ENCODE measurements at places on chromosomes 6 and 20. TPM values are rescaled to one million over a fixed set of nuclear protein-coding genes. Genes with fewer than 3 reads are reported as not detected.
A peak's percentile ranks its signal among the peaks of the same experiment; 100 is the strongest.

The TRAPPC3L gene
- not detected for total RNA-seq

The PSMG4 gene
- total RNA-seq = 21.4 TPM

The SLC44A4 gene
- not detected for total RNA-seq

The FKBP1C gene
- total RNA-seq = 0.34 TPM

The SIRPB1 gene
- under 0.01 TPM for total RNA-seq

The KCNG1 gene
- 0.65 TPM for total RNA-seq

The LY6G6F gene
- not detected for total RNA-seq

The SLC32A1 gene
- not detected for total RNA-seq

The CNR1 gene
- total RNA-seq = 7.1 TPM

GRCh38 chr6:107059606-107060005 is 31.6 kb downstream of the MTRES1 start:
- H3K4me3 ChIP-seq = no peak overlapping the region
- H3K4me1 ChIP-seq = peaks cover 3% of the 10 kb centered on the region
- DNase-seq = no peak
- H3K27ac ChIP-seq = no peak overlapping the region
- no peaks in the 10 kb centered on the region for H3K36me3 ChIP-seq

DNA sequence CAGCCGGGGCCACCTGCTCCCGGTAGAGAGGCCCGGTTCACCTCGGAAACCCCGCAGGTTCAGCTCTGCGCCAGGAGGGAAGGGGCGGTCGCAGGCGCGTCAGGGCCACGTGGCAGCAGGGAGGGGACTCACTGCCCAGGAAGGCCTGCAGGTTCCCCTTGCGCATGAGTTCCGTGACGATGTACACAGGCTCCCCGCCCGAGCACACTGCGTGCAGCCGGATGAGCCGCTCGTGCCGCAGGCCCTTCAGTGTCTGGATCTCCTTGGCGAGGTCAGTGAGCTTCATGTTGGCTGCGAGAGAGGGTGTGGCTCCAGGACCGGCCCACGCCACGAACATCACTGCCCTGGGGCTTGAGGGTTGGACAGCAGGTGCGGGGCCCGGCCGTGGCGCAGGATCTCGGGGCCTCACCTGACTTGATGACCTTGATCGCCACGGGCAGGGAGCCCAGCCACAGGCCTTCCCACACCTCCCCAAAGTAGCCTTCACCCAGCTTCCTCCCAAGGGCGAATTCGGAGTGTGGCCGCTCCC is 4.9 kb upstream of the PTK6 start:
- no peak overlapping the region for H3K4me3 ChIP-seq
- H3K27ac ChIP-seq = no peak overlapping the region
- H3K36me3 ChIP-seq = no peaks in the 10 kb centered on the region
- peaks cover 8% of the 10 kb centered on the region for H3K27me3 ChIP-seq

DNA sequence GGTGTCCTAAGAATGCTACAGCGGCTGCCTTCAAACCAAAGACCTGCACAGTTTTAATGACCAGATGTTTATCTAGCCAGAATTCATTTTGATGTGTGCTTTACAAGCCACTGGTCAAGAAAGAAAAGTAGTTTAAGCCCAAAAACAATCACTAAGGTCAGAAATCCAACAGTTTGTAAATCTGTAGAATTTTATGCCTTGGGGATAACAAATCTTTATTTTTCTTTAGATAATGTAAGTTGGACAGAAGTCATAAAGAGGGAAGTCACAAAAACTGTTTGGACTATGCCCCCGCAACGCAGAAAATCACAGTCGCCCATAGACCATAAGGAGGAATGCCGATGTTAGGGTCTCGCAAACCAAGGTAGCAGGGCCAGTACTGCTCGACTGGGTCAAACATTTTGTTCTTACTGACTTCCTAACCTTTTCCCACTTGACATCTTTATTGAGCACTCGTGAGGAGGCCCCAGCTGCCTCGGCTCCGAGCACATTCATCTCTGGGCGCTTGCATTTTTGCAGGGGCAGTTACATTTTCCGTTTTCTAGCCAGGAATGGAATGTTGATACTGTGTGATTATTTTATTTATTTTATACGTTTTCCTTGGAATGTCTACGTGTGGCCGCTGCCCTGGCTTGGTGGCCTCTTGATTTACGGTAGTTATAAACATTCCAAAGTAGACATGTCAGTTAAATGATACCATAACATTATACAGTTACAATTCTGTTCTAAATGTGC is 56.7 kb upstream of the APCDD1L start:
- peaks cover 28% of the 10 kb centered on the region for H3K4me1 ChIP-seq
- no peaks in the 10 kb centered on the region for H3K36me3 ChIP-seq
- peak overlapping the region; percentile 46 for H3K27ac ChIP-seq
- DNase-seq = no peak
- no peak overlapping the region for H3K4me3 ChIP-seq

- no peaks in the 10 kb centered on the region for H3K27me3 ChIP-seq
- no peaks in the 10 kb centered on the region for H3K36me3 ChIP-seq
- no peak overlapping the region for H3K4me3 ChIP-seq
- H3K4me1 ChIP-seq = peaks cover 18% of the 10 kb centered on the region
- no peak overlapping the region for H3K27ac ChIP-seq
Measured at GRCh38 chr6:168129292-168130167, 50.5 kb upstream of the FRMD1 start.

GRCh38 chr20:5945963-5946362 is 4.4 kb downstream of the TRMT6 start:
- no peak for DNase-seq
- no peak overlapping the region for H3K27ac ChIP-seq
- peaks cover 24% of the 10 kb centered on the region for H3K36me3 ChIP-seq
- peaks cover 13% of the 10 kb centered on the region for H3K4me1 ChIP-seq
- H3K27me3 ChIP-seq = no peaks in the 10 kb centered on the region

- no peaks in the 10 kb centered on the region for H3K36me3 ChIP-seq
- H3K27ac ChIP-seq = no peak overlapping the region
- peaks cover 2% of the 10 kb centered on the region for H3K4me1 ChIP-seq
Measured at GRCh38 chr6:72588155-72588554, 33.7 kb upstream of the KCNQ5 start.

DNA sequence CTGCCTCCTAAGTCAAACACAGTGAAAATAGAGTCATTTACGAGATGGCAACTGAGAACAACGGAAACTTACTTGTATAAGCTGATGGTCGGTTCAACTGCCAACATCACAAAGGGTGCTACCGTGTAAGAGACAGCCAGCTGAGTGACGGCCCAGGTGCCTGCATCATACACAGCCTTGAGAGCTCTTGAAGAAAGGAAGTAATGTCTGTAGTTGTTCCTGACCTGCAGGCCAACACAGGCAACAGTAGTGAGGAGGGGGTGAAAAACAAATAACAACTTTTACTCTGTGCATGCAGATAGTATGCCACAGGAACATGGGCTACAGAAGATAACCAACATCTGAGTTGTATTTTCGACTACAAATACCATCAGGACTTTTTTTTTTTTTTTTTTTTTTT is 102.7 kb downstream of the MBOAT1 start:
- H3K4me3 ChIP-seq = no peak overlapping the region
- no peak for DNase-seq
- H3K27ac ChIP-seq = no peak overlapping the region
- peaks cover 11% of the 10 kb centered on the region for H3K4me1 ChIP-seq

- H3K27ac ChIP-seq = no peak overlapping the region
- H3K27me3 ChIP-seq = peaks cover 5% of the 10 kb centered on the region
- H3K36me3 ChIP-seq = no peaks in the 10 kb centered on the region
- no peak overlapping the region for H3K4me3 ChIP-seq
- H3K4me1 ChIP-seq = peaks cover 5% of the 10 kb centered on the region
Measured at GRCh38 chr20:6599876-6600735, 167.4 kb upstream of the BMP2 start.

DNA sequence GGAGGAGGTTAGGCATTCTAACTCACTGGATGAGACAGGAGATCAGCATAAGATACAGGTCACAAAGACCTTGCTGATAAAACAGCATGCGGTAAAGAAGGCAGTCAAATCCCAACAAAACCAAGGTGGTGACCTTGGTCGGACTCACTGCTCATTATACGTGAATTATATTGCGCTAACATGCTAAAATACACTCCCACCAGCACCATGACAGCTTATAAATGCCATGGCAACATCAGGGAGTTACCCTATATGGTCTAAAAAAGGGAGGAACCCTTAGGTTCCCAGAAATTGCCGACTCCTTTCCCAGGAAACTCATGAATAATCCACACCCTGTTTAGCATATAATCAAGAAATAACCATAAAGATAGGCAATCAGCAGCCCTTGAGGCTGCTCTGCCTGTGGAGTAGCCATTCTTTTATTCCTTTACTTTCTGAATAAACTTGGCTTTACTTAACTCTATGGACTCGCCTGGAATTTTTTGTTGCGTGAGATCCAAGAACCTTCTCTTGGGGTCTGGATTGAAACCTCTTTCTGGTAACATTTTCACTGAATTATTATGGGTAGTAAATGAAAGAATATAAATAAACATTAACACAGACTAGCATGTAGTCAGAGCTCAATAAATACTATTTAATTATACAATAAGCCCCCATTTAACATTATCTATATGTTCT is 3.0 kb upstream of the LAMA4 start:
- no peaks in the 10 kb centered on the region for H3K27me3 ChIP-seq
- H3K4me3 ChIP-seq = no peak overlapping the region
- peaks cover 9% of the 10 kb centered on the region for H3K4me1 ChIP-seq
- no peak for DNase-seq

DNA sequence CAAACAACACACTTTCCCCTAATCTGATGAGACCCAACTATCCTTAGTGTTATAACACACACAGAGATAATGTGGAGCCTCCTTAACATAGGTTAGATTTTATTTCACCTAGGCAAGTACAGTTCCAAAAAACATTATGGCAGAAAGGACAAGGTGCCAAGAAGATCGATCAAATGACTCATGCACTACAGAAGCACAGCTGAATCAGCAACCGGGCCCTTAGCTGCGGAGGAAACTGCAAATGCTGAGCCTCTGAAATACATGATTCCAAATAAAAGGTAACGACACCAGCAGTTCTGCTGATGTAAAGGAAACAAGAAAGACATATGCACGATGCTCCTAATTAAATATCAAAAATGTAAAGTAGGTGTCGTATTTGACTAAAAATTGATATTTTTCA is 19.9 kb upstream of the MUC21 start:
- H3K4me1 ChIP-seq = no peaks in the 10 kb centered on the region
- no peaks in the 10 kb centered on the region for H3K36me3 ChIP-seq
- H3K4me3 ChIP-seq = no peak overlapping the region
- no peak overlapping the region for H3K27ac ChIP-seq

GRCh38 chr6:137738931-137739504 is 128.0 kb upstream of the TNFAIP3 start:
- H3K36me3 ChIP-seq = no peaks in the 10 kb centered on the region
- no peak overlapping the region for H3K4me3 ChIP-seq
- H3K27me3 ChIP-seq = no peaks in the 10 kb centered on the region

DNA sequence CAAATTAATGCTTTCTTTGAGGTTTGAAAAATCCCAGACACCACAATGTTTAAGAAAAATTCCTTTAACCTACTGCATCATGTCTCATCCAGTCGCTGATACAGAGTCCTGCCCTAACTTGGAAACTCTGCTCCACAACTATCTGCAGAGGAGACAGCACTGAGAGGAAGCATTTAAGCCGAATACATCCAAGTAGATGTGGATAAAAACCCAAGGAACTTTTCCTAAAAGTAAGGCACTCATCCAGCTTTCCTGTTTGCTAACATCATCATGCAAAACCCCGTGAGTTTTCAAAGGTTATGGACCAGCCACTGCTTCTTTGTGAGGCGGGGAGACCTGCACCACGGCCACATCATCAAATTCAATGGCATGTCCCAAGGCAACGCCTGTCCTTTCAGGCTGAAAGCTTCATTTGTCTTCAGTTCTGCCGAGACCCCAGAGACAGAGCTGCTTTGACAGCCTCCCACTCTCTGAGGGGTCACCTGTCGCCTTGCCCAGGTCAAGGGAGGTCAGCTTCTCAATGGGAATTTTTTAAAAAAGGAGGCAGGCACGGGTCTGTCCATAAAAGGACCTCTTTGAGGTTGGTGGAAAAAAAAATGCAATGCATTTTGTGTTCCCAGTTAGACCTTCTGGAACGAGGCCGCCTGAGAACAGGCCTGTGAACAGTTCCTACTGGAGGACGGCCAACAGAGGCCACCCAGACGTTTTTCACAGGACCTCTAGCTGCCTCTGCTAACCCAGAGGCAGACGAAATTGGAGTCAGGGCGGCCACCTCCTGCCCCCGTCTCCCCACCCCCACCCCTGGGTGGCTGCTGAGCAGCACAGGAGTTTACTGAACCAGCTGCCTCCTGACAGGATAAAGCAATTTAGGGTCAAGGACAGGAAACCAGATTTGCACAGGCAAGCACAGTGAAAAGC is 142.5 kb upstream of the HDDC2 start:
- no peaks in the 10 kb centered on the region for H3K27me3 ChIP-seq
- H3K27ac ChIP-seq = peak overlapping the region; percentile 7
- DNase-seq = no peak
- H3K4me1 ChIP-seq = peaks cover 11% of the 10 kb centered on the region

DNA sequence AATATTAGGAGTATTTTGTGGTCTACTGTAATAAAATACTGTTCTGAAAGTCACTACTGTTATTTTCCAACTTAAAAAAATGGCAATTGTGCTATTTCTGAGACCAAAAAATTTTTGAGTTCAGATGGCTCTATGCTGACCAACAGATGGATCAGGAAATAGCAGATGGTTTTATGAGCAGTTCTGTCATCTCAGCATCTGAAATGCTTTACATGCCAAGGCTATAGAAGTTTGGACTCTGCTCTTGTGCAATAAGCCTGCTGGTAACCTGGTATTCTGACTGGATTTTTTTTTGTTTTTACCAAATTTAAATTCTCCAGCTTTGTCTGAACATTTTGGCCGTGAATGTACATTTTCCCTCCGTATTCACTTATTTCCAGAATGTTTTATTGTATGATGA is 1127.5 kb downstream of the GRIK2 start:
- no peak for DNase-seq
- H3K4me1 ChIP-seq = no peaks in the 10 kb centered on the region
- H3K4me3 ChIP-seq = no peak overlapping the region
- H3K27me3 ChIP-seq = no peaks in the 10 kb centered on the region
- H3K36me3 ChIP-seq = no peaks in the 10 kb centered on the region
- no peak overlapping the region for H3K27ac ChIP-seq

DNA sequence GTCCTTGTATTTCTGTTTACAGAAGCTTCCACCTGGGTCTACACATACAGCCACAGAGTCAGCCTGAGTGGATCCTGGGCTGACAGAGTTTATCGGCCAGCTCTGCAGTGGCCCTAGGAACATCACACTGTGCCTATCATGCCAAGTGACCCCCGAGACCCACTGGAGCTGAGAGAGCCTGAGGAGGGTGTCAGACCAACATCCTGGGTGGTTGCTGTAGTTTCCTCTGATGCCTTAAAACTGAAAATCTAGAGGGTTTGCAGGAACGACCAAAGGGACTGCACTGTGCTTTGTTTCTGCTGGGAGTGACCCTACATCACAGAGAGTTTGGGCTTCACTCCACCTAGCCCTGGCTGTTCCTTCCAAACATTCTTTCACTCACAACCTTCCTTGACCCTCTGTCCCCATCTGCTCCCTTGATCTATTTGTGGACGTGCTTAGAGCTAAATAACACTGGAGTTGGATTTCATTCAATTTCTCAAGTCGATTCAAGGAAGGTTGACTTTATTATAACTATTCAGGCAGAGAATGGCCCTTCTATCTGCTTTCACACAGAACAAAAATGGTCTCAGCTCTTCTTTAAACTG is 18.1 kb downstream of the MYLK4 start:
- no peak for DNase-seq
- no peaks in the 10 kb centered on the region for H3K27me3 ChIP-seq
- H3K4me3 ChIP-seq = no peak overlapping the region
- peaks cover 36% of the 10 kb centered on the region for H3K4me1 ChIP-seq

GRCh38 chr6:169198885-169199284 is 54.8 kb downstream of the THBS2 start:
- no peaks in the 10 kb centered on the region for H3K27me3 ChIP-seq
- no peaks in the 10 kb centered on the region for H3K4me1 ChIP-seq
